A673 (cell line): ENCODE measurements at places on chromosomes 12 and 14. TPM values are rescaled to one million over a fixed set of nuclear protein-coding genes. Genes with fewer than 3 reads are reported as not detected.

Gene PLCZ1
- total RNA-seq: not detected in 2 replicates

Gene IFNG-AS1
- not detected in 2 replicates for total RNA-seq

Gene CLEC2D
- total RNA-seq: 1.6 and 2.2 TPM in 2 replicates

Gene OTUB2
- 1.1 and 2.3 TPM in 2 replicates for total RNA-seq
